ENCODE measurements at places on chromosomes 1 and 21. TPM values are rescaled to one million over a fixed set of nuclear protein-coding genes. Genes with fewer than 3 reads are reported as not detected.

Gene DNAJC16
- 35.0 TPM for total RNA-seq

Gene RIPPLY3
- total RNA-seq: not detected

Gene PDE4B
- 5.2 TPM for total RNA-seq

Gene SPRR2A
- not detected for total RNA-seq

Gene TRAF5
- 18.6 TPM for total RNA-seq

Gene CNIH3
- total RNA-seq: 1.8 TPM

Gene OR14I1
- not detected for total RNA-seq

Gene FCGR2B
- 50.9 TPM for total RNA-seq

Gene MTARC1
- 37.8 TPM for total RNA-seq

Gene IQGAP3
- 0.21 TPM for total RNA-seq

Gene SLC16A4
- 16.3 TPM for total RNA-seq

Gene MTOR
- total RNA-seq: 49.8 TPM

Gene LAX1
- 0.39 TPM for total RNA-seq

Gene CLCNKB
- total RNA-seq: 0.39 TPM

Gene PRAMEF10
- not detected for total RNA-seq

Gene RYR2
- 0.20 TPM for total RNA-seq

Gene FAM131C
- not detected for total RNA-seq

Gene TFF3
- 20.3 TPM for total RNA-seq

Gene EDEM3
- total RNA-seq: 44.1 TPM

Gene TNFSF18
- total RNA-seq: not detected

Gene FCRL5
- total RNA-seq: 0.21 TPM

Gene MYCL
- total RNA-seq: 0.87 TPM

Gene ETV3L
- total RNA-seq: not detected

Gene NEXN
- total RNA-seq: 18.0 TPM

Gene RSPH1
- 1.7 TPM for total RNA-seq

Gene CR1L
- total RNA-seq: 1.0 TPM

Gene GSTM5
- 3.1 TPM for total RNA-seq

Gene KCNJ6
- not detected for total RNA-seq

Gene RGS13
- total RNA-seq: 0.22 TPM

Gene ARHGEF11
- 41.3 TPM for total RNA-seq

Gene ADGRL2
- 26.2 TPM for total RNA-seq

Gene AMY2B
- total RNA-seq: 64.9 TPM

Gene MROH9
- total RNA-seq: 3.9 TPM

Gene RCSD1
- 10.0 TPM for total RNA-seq

Gene MMP23B
- total RNA-seq: 4.8 TPM

Gene PADI1
- total RNA-seq: not detected

Gene PPFIA4
- 0.39 TPM for total RNA-seq

Gene SIM2
- not detected for total RNA-seq

Gene TFF1
- not detected for total RNA-seq

Gene CLCA4
- not detected for total RNA-seq

Gene NR5A2
- total RNA-seq: 4.8 TPM

Gene CRABP2
- 6.3 TPM for total RNA-seq

Gene RPL22
- 235 TPM for total RNA-seq

Gene CATSPERE
- total RNA-seq: 1.2 TPM

Gene HHIPL2
- total RNA-seq: not detected

Gene KCNJ9
- total RNA-seq: not detected

Gene CXADR
- 0.84 TPM for total RNA-seq

Gene CNST
- total RNA-seq: 16.5 TPM

Gene USP25
- 72.9 TPM for total RNA-seq

Gene CYP4Z1
- total RNA-seq: 8.5 TPM

Gene LCK
- 1.4 TPM for total RNA-seq

Gene KRTAP12-2
- total RNA-seq: not detected

Gene AVPR1B
- total RNA-seq: not detected

Gene AMPD1
- total RNA-seq: not detected

Gene OR2L3
- not detected for total RNA-seq

Gene OXCT2
- total RNA-seq: 9.4 TPM

Gene OR10J5
- total RNA-seq: not detected

Gene FABP3
- total RNA-seq: 5.0 TPM

Measured in tibial nerve (tissue), 4 donors.